ENCODE measurements at places on chromosomes 7 and 10. TPM values are rescaled to one million over a fixed set of nuclear protein-coding genes. Genes with fewer than 3 reads are reported as not detected.
A peak's percentile ranks its signal among the peaks of the same experiment; 100 is the strongest.

Gene KNDC1
- total RNA-seq: not detected

Gene BLNK
- total RNA-seq: 5.6 TPM

Gene CD36
- 11.5 TPM for total RNA-seq

GRCh38 chr10:109191823-109192222 is 731.5 kb downstream of the XPNPEP1 start:
- H3K36me3 ChIP-seq: no peaks in the 10 kb centered on the region
- no peak for DNase-seq
- H3K27ac ChIP-seq: no peak overlapping the region
- no peak overlapping the region for H3K4me3 ChIP-seq
- no peaks in the 10 kb centered on the region for H3K27me3 ChIP-seq

- H3K4me3 ChIP-seq: no peak overlapping the region
- H3K4me1 ChIP-seq: no peaks in the 10 kb centered on the region
- no peak for DNase-seq
- no peaks in the 10 kb centered on the region for H3K36me3 ChIP-seq
- H3K27me3 ChIP-seq: no peaks in the 10 kb centered on the region
Observed at GRCh38 chr7:34245246-34245645, 339.9 kb downstream of the BMPER start.

GRCh38 chr7:36875794-36876193 is 151.5 kb upstream of the AOAH start:
- DNase-seq: no peak
- no peaks in the 10 kb centered on the region for H3K36me3 ChIP-seq

- no peak overlapping the region for H3K4me3 ChIP-seq
- no peaks in the 10 kb centered on the region for H3K4me1 ChIP-seq
- no peak for DNase-seq
- peaks cover 6% of the 10 kb centered on the region for H3K36me3 ChIP-seq
- H3K27me3 ChIP-seq: no peaks in the 10 kb centered on the region
- H3K27ac ChIP-seq: no peak overlapping the region
Observed at GRCh38 chr7:131482800-131483199, 73.6 kb downstream of the PODXL start.

DNA sequence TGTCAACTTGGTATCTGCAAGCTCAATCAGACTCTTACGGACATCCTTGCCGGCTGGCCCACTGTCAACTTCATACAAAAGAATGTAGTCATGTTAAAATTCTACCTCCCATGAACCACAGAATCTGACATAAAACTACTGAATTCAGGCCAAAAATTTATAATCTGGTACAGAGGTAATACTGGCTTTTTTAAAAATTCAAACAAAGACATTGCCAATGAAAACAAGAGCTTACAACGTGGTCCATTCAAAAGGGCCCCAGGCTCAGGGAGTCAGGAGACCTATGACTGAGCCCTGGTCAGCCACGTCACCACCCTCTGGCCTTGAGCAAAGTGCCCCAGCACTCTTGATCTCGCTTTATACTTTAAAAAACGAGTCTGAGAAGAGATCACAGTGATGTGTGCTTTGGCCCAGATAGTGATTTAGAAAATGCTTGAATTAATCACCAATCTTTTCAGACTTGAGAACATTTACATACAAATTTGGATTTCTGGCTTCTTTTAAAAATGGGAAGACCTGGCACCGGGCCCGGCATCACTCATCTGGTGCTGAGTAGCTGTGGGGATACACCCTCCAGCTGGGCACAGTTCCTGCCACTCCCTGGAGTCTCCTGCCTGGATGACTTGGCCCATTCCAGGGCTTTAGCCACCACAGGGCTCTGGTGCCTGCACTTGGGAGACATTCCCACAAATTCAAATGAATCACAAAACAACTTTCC is 94.1 kb downstream of the PIP4K2A start:
- no peaks in the 10 kb centered on the region for H3K36me3 ChIP-seq
- DNase-seq: peak; percentile 26
- no peak overlapping the region for H3K4me3 ChIP-seq
- peaks cover 9% of the 10 kb centered on the region for H3K4me1 ChIP-seq
- no peaks in the 10 kb centered on the region for H3K27me3 ChIP-seq
- peak overlapping the region; percentile 17 for H3K27ac ChIP-seq

DNA sequence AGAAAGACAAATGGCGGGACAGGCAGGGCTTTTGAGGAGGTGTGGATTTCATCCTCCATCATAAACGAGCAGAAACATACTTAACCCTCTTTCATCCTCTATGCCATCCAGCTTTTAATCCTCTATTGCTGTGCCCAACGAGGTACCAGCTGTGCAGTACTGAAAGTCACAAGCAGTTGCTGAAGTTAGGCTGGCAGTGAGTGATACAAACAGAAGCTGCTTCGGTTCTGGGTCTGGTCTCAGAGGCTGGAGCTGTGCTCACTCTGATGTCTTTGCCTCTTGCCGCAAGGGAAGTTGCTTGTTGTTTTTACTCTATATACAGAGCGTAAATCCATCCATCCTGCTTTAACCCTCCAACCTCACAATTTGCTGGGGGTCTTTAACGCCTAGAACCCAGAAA is 235.2 kb downstream of the CELF2 start:
- no peaks in the 10 kb centered on the region for H3K27me3 ChIP-seq
- H3K4me3 ChIP-seq: no peak overlapping the region
- no peak overlapping the region for H3K27ac ChIP-seq
- H3K4me1 ChIP-seq: no peaks in the 10 kb centered on the region
- DNase-seq: no peak

DNA sequence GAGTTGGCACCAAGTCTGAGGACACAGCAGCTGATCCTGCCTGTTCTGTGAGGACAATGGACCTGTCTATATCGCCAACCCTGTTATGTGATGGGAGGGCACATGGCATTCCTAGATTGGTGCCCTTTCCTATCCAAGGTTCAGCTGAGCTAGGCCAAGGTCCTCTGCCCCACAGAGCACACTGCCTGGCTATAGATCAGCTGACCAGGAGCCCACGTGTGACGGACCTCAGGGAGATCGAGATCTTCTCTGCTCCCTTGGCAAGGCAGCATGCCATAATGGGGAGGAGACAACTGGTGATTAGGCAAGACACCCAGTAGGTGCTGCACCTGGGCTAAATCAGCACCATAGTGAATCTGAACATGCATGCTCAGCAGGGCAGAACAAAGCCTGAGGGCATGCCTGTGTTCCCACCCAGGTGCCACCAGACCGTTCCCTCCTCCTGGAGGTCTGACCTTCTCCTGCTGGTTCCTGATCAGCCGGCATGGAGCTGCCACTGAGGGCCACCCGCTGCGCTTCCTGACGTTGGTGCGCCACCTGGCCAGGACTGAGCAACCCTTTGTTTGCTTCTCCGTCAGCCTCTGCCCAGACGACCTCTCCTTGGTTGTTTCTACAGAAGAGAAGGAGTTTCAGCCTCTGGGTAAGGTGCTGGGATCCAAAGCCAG is 93.7 kb downstream of the WDFY4 start:
- no peaks in the 10 kb centered on the region for H3K36me3 ChIP-seq
- DNase-seq: no peak
- no peaks in the 10 kb centered on the region for H3K27me3 ChIP-seq
- H3K4me1 ChIP-seq: no peaks in the 10 kb centered on the region

GRCh38 chr10:116760919-116761318 is 18.6 kb upstream of the HSPA12A start:
- H3K36me3 ChIP-seq: no peaks in the 10 kb centered on the region
- H3K4me3 ChIP-seq: no peak overlapping the region
- no peaks in the 10 kb centered on the region for H3K27me3 ChIP-seq
- H3K4me1 ChIP-seq: peaks cover 8% of the 10 kb centered on the region
- no peak for DNase-seq

- peaks cover 20% of the 10 kb centered on the region for H3K4me1 ChIP-seq
- peaks cover 100% of the 10 kb centered on the region for H3K27me3 ChIP-seq
- no peak overlapping the region for H3K4me3 ChIP-seq
- H3K27ac ChIP-seq: no peak overlapping the region
- no peak for DNase-seq
Observed at GRCh38 chr7:35257251-35258124, 3.6 kb upstream of the TBX20 start.

DNA sequence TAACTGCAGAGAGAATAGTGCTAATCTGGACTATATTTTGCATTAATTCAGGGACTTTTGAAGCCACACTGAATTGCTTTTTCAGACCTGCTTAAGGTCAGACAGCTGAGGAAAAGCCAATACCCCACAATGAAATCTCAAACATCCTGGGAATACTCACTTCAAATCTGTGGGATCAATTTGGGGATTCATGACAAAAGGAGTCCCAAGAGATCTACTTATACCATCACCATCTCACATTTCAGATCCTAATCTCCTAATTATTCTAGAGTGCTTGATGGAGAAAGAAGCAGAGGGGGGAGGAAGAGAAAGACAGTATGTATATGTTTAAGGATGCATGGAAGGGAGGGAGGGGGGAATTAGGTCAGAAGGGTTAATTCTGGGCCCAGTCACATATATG is 202.2 kb downstream of the CACNA2D1 start:
- H3K27me3 ChIP-seq: no peaks in the 10 kb centered on the region
- no peak overlapping the region for H3K4me3 ChIP-seq
- H3K36me3 ChIP-seq: no peaks in the 10 kb centered on the region
- DNase-seq: no peak

DNA sequence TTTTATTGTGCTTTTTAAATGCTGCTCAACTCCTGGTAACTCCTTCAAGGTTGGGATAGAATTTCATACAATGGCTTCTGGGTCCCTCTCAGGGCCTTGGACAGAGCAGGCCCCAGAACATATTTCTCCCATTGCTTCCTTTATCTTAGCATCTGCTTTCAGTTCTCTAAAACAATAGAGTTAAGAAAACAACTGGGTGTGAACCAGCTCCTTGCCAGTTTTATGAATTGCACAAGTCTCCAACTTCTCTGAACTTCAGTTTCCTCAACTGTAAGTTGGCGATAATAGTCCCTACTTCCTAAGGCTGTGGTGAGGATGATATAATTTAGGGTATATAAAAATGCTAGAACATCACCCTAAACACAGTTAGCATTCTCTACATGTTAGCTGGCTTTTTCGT is 77.0 kb upstream of the INHBA start:
- H3K4me3 ChIP-seq: no peak overlapping the region
- no peak for DNase-seq
- H3K27ac ChIP-seq: no peak overlapping the region
- no peaks in the 10 kb centered on the region for H3K36me3 ChIP-seq
- H3K27me3 ChIP-seq: no peaks in the 10 kb centered on the region
